ENCODE measurements at places on chromosomes 1 and 21.

DNA sequence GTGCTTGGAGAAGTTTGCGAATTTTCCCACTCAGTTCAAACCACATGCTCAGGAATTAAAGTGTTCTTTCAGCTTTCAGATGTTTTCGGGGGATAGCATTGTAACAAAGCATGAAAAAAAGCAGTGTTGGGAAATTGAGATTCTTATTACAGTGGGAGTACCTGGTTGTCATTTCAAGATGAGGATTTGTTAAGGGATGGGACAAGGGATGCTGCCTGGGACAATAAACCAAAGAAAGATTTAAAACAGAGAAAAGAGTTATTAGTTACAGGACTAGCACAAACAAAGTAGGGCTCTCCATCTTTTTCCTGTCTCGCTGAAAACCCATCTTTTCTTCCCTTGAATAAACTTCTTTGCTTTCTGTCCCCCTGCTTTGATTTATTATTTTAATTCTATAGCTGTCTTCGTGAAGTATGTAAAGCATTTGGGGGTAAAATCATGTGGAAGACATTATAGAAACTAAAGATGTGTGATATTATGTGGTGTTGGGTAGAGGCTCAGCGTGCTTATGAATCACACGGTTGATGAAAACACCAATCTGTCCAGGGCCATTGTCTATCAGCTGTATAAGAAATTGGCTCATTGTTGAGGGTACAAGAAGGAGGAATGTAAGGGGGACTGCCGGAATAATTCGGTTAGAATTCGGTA, 277.6 kb downstream of the KIF26B start:
- DNase-seq: no peak

GRCh38 chr1:12450090-12450755, 167.8 kb downstream of the DHRS3 start:
- DNase-seq: no peak

- DNase-seq: no peak
These were observed 20.0 kb upstream of the BRDT start for GRCh38 chr1:91929250-91929649.

- DNase-seq: peak; percentile 70
These were observed 48.2 kb upstream of the TNFSF4 start for GRCh38 chr1:173255214-173255813.

GRCh38 chr1:203359010-203359571, 8.2 kb upstream of the FMOD start:
- peak; percentile 60 for DNase-seq

DNA sequence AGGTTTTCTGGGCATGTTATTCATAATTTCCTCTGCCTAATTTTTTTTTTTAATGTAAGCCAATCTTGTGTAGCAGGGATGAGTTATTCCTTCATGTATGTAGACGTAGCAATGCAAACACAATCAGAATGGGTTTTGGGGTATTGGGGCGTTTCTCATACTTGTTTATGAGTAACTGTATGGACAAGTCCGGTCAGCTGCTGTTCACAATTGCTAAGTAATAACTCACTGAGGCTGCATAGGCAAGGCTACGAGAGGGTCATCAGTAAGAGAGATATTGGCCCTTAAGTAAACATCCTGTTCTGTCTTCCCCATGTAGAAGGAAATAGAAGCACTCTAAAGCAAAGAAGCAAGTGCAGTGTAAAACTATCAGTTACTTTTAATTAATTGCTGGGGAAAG, 9.5 kb upstream of the TARS2 start:
- peak; percentile 46 for DNase-seq

DNA sequence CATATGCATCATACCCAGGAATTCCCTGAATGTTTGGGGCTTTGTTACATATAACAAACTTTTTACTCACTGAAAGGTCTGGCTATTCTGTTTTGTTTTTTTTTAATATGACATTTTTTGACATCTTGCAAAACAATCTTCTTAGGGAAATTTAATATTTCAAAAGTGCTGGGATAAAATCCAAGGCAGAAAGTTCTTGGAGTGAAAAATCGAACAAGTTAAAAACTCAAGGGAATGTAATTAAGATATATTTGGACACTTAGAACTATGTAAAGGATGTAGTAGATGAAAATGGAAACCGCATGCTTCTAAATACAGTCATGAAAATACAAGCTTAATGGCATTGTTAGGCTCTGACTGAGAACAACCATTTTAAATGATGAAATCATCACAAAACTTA, 8.6 kb downstream of the CHODL start:
- DNase-seq: no peak

DNA sequence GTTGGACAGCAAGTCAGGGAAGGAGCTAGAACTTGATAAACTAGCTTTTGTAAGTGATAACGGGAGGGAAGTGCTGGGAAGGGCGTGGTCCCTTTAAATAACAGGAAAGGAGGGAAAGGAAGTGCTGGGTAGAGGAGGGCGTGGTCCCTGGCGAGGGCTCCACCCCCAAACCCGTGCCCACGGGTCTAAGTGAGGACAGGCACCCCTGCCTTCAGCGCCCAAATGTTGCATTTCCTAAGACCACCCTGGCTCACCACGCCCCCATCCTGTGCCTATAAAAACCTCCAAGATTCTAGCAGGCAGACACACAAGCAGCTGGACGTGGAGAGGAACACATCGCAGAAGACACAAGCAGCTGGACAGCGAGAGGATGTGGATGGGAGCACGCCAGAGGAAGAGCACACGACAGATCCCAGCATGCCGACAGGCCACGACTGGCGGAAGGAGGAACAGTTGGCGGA, 58.5 kb downstream of the PALMD start:
- DNase-seq: no peak

DNA sequence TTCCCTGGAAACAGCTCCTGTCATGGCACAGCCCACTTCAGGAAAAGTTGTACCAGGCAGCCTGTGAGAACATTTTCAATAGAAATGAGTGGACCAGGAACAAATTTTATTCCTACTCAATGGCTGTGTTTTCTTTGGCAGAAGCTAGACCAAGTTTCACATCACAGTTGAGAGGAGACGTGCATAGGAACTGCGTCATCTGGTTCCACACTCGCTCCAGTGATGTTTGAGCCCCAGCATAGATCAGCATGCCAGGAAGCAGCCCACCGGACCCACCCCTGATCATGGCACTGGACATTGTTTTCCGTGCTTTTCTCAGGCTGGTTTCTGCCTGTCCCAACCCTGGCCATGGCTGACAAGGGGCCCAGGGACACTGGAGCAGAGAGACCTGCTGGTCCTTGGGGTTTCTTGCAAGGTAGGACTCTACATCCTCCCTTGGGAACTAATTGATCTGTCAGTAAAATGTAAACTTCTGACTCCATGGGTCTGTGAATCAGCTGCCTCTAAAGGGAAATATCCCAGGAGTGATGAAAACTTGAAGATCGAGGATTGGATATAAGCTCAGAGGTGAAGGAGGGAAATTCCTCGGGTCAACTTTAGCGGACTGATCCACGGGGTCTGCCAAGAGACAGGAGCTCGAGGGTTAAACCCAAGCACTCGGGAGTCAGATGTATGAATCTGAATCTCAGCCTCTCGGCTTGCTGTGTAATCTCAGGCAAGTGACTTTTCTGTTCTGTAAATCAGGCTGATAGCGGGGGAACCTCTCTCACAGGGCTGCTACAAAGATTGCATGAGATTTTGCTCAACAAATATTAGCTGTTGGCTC, 35.7 kb downstream of the NEK2 start:
- DNase-seq: peak; percentile 94

DNA sequence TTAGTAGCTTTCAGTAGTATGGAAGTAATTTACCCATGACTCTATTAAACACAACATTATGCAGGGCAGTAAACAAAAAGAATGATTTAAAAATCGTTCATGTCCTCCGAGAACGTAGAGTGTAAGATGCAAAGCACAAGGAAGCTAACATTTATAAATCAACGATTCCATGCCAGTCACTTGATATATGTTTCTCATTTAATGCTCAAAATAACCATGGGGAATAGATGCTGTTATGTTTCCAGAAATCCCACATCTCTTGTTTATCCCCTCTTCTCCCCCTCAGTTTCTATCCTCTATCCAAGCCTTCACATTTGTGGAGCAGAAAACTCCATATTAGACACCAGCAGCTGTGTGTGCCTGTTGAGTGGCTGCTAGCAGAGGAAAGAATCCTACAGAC, 52.8 kb downstream of the LBR start:
- no peak for DNase-seq

DNA sequence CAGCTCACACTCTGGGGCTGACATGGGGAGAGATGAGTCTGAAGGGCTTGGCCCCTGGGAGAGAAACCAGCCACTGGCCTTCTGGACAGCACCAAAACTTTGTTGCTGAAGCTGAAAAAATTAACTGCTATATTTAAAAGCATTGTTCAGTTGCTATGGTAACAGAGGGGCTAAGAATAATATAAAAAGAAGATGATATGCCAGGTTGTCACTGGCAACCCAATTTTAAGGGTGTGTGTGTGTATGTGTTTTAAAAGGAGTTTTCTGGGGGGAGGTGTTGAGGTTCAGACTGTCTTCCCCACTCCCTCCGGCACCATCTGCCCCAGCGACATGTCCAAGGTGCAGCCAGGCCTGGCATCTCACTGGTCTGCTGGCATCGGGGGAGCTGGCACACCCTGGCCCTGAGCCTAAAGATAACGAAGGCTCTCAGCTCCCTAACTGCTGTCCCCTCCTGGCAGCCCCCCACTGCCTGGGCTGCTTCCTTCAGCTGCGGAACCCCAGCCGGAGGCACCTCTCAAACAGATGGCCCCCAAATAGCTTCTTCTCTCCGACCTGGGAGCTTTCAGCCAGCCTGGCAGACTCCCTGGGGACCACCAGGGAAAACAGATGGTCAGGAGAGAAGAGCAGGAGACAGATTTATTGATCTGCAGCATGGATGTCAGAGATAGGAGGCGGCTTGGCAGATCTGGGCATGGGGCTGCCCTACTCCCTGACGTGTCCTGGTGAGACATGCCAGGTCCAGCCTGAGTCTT, 203.9 kb downstream of the HIVEP3 start:
- DNase-seq: no peak

GRCh38 chr1:94947437-94947836, 20.5 kb upstream of the CNN3 start:
- peak; percentile 73 for DNase-seq

DNA sequence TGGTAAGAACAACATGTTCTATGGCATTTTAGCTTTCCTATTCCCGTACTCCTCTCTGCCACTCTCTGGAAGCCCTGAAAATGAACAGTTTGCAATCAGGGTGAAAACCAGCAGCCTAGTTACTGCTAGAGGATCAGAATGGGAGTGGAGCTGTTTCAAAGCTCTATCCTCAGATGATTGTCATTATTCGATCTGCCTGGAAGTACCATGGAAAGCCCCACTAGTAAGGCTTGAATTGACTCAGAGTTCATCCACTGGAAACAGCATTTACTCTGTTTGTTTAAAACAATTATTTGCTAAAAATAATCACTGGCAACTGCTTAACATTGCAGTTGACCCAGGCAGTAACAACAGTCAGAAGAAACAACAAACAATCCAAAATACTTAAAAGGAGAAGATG, 91.2 kb downstream of the USH2A start:
- DNase-seq: no peak

GRCh38 chr1:107877745-107878144, 87.2 kb downstream of the VAV3 start:
- no peak for DNase-seq

GRCh38 chr1:44505210-44505993, 100.3 kb downstream of the RNF220 start:
- peak; percentile 55 for DNase-seq

DNA sequence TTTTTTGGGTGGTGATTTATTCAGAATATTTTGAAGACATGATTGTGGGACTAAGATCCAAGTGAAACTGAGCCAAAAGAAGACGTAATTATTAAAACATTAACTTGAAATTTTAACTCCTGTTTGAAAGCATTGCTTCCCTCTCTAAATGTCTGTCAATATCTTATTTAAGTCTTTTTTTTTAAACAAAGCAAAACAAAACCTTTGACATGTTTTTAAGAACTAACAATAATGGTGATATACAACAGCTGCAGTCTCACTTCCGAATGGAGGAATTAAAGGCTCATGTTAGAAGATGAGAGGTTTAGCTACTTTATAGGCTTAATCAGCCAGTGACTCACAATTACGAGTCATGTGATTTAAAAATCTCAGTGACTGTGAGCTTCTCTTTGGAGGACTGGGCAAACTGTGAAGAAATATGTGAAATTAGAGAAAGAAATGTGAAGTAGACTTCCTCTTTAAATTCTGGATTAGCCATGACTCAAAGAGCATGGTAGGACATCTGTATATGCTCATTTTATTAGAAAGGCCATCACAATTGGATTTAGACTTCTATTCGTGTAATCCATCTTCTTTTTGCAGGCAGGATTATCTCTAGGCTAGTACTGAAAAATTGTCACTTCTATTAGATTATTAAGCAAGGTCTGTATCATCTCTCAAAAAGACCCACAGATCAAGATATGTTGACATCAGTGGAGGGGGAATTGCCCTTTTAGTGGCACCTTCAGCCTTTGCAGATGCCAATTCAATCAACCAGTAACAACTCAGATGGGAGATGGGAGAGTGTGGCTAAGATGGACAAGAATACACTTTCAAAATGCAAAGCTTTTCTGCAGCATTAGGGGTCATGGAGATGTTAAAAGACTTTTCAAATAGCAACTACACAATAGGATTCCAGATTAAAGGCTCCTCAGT, 28.7 kb downstream of the KCNA3 start:
- DNase-seq: peak; percentile 78

All from fibroblast of mammary gland (primary cell).